ENCODE measurements at places on chromosomes 6 and 20. TPM values are rescaled to one million over a fixed set of nuclear protein-coding genes. Genes with fewer than 3 reads are reported as not detected.

DNA sequence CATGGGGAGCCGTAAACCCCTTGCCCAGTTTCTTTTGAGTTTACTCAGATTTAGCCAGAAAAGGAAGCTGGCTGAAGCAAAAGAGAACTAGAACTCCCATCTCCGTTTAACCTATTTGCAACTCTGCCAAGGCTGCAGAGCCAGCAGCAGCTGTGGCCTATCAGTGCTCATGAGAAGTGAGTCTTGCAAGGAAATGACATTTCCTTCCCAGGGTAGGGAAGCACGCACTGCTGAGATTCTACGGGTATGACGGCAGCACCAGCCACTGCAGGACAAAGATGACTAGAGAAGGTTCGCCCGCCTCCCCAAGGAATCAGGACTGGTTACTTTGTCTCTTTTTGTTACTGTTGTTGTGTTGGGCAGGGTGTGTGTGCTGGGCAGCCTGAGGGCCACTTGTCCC is 47.6 kb downstream of the PPP1R3G start:
- peak; percentile 90 for DNase-seq

GRCh38 chr6:137830511-137830911 is 36.5 kb upstream of the TNFAIP3 start:
- DNase-seq, result no peak

DNA sequence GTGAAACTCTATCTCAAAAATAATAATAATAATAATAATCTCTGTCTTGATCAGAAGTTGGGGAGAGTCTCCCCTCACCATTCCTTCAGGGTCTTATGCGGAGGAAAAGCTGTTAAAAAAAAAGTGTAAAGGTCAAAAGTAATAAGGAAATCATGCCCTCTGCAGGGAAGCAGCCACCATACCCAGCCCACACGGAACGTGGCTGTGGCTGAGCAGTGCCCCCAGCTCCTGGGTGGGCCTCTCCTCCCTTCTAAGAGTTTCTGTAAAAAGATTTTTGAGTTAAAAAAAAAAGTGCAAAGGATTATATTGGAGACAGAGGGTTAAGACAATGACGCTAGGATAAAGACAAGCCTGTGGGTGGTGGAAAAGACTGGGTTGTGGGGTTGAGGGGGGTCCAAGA is 29.3 kb upstream of the ITCH start:
- DNase-seq, result no peak

DNA sequence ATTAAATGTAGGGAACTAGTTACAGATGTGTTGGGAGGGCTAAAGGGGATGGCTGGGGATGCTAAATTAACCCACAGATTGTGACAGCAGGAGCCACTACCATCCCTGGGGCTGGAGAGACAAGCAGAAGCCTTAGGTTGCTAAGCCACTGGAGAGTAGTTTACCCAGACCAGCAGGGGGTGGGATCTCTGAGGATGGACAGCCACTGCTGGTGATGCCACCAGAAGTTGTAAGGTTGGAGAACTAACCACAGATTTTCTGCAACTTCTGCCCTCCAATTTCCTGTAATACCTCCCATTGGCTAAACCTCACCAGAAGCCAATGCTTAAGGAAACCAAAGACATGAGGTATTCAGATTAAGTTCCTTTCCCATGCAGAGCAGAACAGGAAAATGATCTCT is 139.6 kb upstream of the NOX3 start:
- DNase-seq, result no peak

DNA sequence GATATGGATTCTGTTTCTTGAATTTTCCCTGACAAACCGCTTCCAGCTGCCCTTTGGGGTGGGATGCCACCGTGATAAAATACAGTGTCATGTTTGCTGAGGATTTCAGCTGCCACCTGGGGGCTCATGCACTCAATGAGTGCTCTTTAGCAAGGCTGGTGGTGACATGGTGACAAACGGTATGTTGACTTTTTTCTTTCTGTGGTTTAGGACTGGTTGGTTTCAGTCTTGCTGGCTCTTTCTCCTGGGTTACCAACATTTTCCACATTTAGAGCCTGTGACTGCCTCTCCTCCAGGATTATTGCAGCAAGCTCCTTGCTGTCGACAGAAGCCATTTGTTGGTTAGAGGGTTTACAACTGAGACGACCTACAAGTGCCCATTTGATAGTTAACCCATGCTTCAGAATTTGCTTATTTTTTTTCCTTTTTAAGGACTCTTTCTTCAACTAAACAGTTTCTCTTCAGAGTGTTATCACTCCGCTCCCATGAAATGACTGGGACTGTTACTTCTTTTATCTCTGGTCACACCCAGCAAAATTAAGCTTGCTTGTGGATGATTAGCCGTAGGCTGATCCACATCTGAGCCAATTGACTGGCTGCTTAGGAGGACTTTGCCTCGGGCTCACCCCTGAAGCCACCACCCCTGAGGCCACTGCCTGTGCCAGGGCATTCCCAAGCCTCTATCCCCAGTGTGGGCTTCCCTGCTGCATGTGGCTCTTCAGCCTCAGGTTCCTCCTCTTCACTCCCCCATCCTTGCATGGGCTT is 48.4 kb upstream of the CDYL start:
- DNase-seq, result no peak

Gene ABHD16B
- total RNA-seq, result not detected

Gene STMND1
- total RNA-seq, result not detected

Gene PAX1
- not detected for total RNA-seq

Gene RREB1
- total RNA-seq, result 30.8 TPM

All from endothelial cell of umbilical vein (primary cell).